Immature natural killer cell (primary cell): ENCODE measurements at places on chromosomes 6 and 20.

DNA sequence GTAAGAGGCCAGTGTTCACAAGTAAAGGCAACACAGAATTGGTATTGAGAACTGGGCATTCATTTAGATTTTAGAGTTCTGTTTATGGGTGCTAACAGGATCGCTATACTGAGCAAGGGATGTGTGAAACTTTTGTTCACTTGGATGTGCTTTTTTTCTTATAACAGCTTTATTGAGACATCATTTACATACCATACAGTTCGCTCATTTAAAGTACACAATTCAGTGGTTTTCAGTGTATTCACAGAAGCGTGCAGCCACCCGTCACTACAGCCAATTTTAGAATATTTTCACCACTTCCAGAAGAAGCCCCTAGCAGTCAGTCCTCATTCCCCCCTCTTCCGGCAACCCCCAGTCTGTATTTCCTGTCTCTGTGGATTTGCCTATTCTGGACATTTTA, 48.7 kb downstream of the GFRA4 start:
- no peaks in the 10 kb centered on the region for H3K27me3 ChIP-seq
- H3K27ac ChIP-seq, result no peak overlapping the region
- DNase-seq, result no peak
- H3K36me3 ChIP-seq, result peaks cover 22% of the 10 kb centered on the region

- H3K4me1 ChIP-seq, result peaks cover 28% of the 10 kb centered on the region
- peaks cover 2% of the 10 kb centered on the region for H3K27me3 ChIP-seq
- H3K27ac ChIP-seq, result no peak overlapping the region
- DNase-seq, result no peak
- no peaks in the 10 kb centered on the region for H3K36me3 ChIP-seq
- no peak overlapping the region for H3K4me3 ChIP-seq
Observed at GRCh38 chr6:106079961-106080762, 6.0 kb upstream of the PRDM1 start.

DNA sequence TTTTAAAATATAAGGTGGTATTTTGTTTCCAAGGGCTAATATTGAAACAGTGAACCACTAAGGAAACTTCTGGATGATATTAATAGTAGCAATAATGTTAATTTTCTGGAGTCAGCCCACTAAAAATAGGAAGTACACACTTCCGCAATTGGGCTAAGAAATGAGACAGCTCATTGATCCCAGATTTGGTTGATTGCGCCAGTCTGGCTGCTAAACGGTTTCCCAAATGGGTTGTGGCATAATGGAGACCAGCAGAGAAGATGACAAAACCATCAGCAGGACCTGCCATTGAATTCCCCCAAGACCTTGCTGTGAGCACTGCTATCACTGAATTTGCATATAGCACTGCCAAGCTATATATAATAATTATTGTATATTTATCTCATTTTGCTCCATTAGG, 71.2 kb upstream of the SGK1 start:
- DNase-seq, result no peak
- H3K27me3 ChIP-seq, result peaks cover 2% of the 10 kb centered on the region
- no peaks in the 10 kb centered on the region for H3K4me1 ChIP-seq
- no peak overlapping the region for H3K27ac ChIP-seq
- no peaks in the 10 kb centered on the region for H3K36me3 ChIP-seq

DNA sequence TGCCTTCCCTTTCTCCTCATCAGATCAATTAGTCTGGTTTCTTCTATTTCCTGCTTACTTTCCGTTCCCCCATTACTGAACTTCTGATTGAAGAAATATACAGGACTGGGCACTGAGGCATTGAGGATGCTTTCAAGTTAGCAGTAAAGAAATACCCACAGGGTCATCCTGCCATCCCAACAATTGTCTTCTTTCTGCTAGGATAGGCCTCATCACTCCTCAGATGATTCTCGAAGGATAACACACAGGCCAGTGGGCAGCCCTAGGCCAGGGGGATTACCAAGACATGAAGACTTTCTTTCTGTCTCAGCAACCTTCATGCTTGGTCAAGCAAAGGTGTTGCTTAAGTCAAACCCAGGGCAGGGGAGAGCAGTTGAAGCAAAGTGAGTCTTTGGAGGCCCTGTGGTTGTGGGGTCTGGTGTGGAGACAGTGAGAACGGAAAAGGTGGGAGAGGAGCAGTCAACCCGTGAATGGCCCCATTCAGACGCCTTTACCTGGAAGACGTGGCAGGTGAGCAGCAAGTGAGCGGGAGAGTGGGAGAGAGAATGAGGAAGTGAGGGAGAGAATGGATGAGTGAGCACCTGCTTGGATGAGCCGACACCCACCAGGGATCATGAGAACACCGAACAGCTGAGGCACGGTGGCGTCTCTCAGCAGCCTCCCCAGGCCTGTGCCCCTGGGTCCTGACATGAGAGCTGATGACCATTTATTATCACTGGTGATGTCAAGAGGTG, 462.9 kb downstream of the PREX1 start:
- no peak overlapping the region for H3K27ac ChIP-seq
- H3K36me3 ChIP-seq, result no peaks in the 10 kb centered on the region
- DNase-seq, result no peak
- no peaks in the 10 kb centered on the region for H3K4me1 ChIP-seq
- H3K27me3 ChIP-seq, result peaks cover 1% of the 10 kb centered on the region

GRCh38 chr20:10131732-10132345, 86.8 kb upstream of the SNAP25 start:
- H3K27me3 ChIP-seq, result no peaks in the 10 kb centered on the region
- H3K4me1 ChIP-seq, result no peaks in the 10 kb centered on the region
- DNase-seq, result no peak
- no peak overlapping the region for H3K27ac ChIP-seq
- no peak overlapping the region for H3K4me3 ChIP-seq

- H3K4me1 ChIP-seq, result peaks cover 2% of the 10 kb centered on the region
- H3K36me3 ChIP-seq, result no peaks in the 10 kb centered on the region
- H3K27me3 ChIP-seq, result no peaks in the 10 kb centered on the region
- no peak for DNase-seq
- H3K27ac ChIP-seq, result no peak overlapping the region
- no peak overlapping the region for H3K4me3 ChIP-seq
Observed at GRCh38 chr6:90216072-90216977, 80.3 kb downstream of the BACH2 start.

GRCh38 chr6:144736763-144737162, 451.6 kb downstream of the UTRN start:
- H3K36me3 ChIP-seq, result peaks cover 25% of the 10 kb centered on the region
- no peak for DNase-seq
- peak overlapping the region; percentile 48 for H3K27ac ChIP-seq
- H3K27me3 ChIP-seq, result peaks cover 15% of the 10 kb centered on the region
- peaks cover 63% of the 10 kb centered on the region for H3K4me1 ChIP-seq
- H3K4me3 ChIP-seq, result no peak overlapping the region

GRCh38 chr20:37673444-37673843, 20.4 kb upstream of the CTNNBL1 start:
- DNase-seq, result no peak
- peaks cover 11% of the 10 kb centered on the region for H3K27me3 ChIP-seq
- H3K4me3 ChIP-seq, result no peak overlapping the region
- H3K4me1 ChIP-seq, result no peaks in the 10 kb centered on the region
- H3K36me3 ChIP-seq, result no peaks in the 10 kb centered on the region

DNA sequence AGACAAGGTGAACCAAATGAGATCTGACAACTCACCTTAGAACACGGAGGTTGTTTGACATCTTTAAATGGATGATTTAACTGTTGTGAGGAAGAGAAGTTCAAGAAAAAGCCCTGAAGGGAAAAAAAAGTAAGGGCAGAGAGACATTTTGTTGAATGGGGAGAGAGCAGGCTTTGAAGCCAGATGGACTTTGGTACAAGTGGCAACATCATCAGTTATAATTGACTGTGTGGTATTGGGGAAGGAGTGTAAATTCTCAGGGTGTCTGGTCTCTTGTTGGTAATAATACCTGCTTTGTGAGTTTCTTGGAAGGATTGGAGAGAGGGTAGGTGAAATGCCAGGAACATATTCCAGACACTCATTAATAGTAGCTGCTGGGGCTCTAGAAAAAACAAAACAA, 21.6 kb downstream of the OGFRL1 start:
- no peaks in the 10 kb centered on the region for H3K27me3 ChIP-seq
- H3K36me3 ChIP-seq, result peaks cover 4% of the 10 kb centered on the region
- H3K4me1 ChIP-seq, result no peaks in the 10 kb centered on the region

- H3K27me3 ChIP-seq, result no peaks in the 10 kb centered on the region
- no peaks in the 10 kb centered on the region for H3K36me3 ChIP-seq
- no peaks in the 10 kb centered on the region for H3K4me1 ChIP-seq
- no peak overlapping the region for H3K4me3 ChIP-seq
- no peak overlapping the region for H3K27ac ChIP-seq
Observed at GRCh38 chr6:91580635-91581034, 993.8 kb upstream of the MAP3K7 start.

- no peak overlapping the region for H3K4me3 ChIP-seq
- H3K36me3 ChIP-seq, result no peaks in the 10 kb centered on the region
- no peaks in the 10 kb centered on the region for H3K27me3 ChIP-seq
Observed at GRCh38 chr6:33742092-33742491, 4.6 kb downstream of the IP6K3 start.

DNA sequence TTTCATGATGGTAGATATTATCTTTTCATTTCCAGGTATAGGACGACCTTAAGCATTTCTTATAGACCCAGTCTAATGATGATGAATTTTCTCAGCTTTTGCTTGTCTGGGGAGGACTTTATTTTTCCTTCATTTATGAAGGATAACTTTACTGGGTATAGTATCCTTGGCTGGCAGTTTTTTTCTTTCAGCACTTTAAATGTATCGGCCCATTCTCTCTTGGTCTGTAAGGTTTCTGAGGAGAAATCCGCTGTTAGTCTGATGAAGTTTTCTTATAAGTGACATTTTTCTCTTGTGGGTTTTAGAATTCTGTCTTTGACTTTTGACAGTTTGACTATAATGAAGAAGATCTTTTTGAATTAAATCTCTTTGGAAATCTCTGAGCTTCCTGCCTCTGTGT, 144.7 kb upstream of the SLC22A23 start:
- H3K4me1 ChIP-seq, result no peaks in the 10 kb centered on the region
- H3K27ac ChIP-seq, result no peak overlapping the region
- no peak overlapping the region for H3K4me3 ChIP-seq

DNA sequence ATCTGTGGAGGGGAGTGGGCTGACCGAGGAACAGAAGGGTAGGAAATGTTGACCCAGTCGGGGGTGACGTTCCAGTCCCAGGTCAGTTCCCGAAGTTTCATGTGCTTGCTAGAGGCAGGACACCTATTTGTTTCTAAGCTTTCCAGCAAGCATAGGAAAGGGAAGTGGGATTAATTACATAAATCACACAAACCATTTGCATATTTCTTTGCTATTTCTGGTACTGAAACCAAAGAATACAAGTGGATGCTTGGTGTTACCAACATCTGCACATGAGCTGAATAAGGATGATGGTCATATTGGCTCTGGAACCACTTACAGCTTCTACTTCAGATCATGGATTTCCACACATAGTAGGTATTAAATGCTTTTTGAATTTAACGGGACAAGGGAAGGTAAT, 546.5 kb downstream of the PRKN start:
- no peak overlapping the region for H3K27ac ChIP-seq
- H3K4me3 ChIP-seq, result no peak overlapping the region
- DNase-seq, result no peak

DNA sequence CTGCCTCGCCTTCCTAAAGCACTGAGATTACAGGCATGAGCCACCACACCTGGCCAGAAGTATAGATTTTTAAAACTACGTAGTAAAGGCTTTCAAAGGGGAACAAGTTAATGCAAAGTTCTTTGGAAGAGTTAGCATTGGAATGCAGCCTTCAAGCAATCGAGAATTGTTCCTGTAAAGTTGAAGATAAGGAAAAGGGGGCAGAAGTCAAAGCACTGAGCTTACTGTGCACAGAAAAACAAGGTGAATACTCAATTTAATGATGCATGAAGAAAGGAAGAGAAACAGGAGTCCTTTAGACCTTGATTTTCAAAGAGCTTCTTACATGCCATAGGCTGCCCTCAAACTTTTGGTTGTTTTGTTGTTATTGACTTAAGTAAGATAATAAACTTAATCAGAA, 29.1 kb upstream of the LGSN start:
- H3K27ac ChIP-seq, result no peak overlapping the region
- H3K27me3 ChIP-seq, result peaks cover 5% of the 10 kb centered on the region
- peaks cover 24% of the 10 kb centered on the region for H3K4me1 ChIP-seq
- no peaks in the 10 kb centered on the region for H3K36me3 ChIP-seq
- DNase-seq, result no peak

DNA sequence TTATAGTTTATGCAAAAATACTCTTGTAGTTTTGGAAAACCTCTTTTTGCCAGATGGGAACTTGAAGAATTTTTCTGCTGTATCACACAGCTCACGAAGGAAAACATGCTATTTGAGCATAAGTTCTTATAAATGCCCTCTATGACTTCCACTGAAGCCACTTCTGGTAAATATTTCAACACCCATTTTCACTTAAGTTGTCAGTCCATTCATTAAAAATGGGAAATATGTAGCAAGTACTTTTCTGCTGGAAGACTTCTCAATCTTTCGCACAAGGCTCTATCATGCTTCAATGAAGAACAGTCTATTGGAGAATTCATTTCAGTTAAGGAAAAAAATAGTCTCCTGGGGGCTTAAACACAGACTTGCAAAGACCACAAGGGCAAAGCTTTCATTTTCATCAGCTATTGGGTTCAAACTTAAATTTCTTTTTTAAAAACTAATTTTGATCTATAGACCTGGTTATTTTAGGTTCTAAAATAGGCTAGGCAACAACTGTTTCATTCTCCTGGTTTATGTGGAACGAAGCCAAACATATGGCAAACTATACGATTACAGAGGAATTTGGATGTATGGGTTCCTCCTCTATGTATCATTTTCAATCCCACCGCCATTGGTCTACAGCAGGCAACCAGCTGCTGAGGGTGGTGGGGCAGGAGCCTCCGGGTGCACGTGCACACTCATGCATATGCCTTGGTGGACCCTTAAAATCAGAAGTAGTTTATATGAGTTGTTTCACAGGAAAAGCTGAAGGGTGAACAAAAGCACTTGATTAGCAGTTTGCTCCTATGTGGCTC, 38.7 kb downstream of the LAMA4 start:
- H3K36me3 ChIP-seq, result no peaks in the 10 kb centered on the region
- H3K27ac ChIP-seq, result no peak overlapping the region
- H3K4me3 ChIP-seq, result no peak overlapping the region
- H3K27me3 ChIP-seq, result peaks cover 15% of the 10 kb centered on the region
- H3K4me1 ChIP-seq, result no peaks in the 10 kb centered on the region

DNA sequence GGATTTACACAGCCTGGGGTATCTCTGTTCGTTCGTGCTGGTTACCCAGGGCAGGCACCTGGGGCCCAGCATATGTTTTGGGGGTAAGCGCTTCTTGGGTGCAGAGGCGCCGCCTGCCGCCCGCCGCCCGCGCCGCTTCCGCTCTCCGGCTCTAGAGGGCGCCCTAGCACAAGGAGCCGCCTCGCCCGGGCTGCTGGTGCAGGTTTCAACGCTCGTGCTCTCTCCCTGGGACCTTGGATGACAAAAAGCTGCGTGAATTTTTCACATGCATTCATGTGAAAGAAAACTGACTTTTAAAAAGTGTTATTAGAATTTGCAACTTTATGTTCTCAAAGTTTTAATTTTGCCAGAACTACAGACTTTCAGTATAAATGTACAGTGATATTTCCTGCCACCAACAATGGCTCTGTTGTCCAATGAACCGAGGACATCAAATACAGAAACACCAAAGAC, 32.5 kb downstream of the PRR18 start:
- peaks cover 8% of the 10 kb centered on the region for H3K4me1 ChIP-seq
- DNase-seq, result peak; percentile 81
- no peak overlapping the region for H3K27ac ChIP-seq
- peaks cover 10% of the 10 kb centered on the region for H3K27me3 ChIP-seq
- no peaks in the 10 kb centered on the region for H3K36me3 ChIP-seq

- peak overlapping the region; percentile 51 for H3K27ac ChIP-seq
- H3K27me3 ChIP-seq, result no peaks in the 10 kb centered on the region
- H3K4me1 ChIP-seq, result peaks cover 9% of the 10 kb centered on the region
- DNase-seq, result no peak
- H3K36me3 ChIP-seq, result peaks cover 4% of the 10 kb centered on the region
Observed at GRCh38 chr6:119276211-119276610, 73.3 kb downstream of the MAN1A1 start.
